ENCODE measurements at places on chromosomes 6 and 20.

DNA sequence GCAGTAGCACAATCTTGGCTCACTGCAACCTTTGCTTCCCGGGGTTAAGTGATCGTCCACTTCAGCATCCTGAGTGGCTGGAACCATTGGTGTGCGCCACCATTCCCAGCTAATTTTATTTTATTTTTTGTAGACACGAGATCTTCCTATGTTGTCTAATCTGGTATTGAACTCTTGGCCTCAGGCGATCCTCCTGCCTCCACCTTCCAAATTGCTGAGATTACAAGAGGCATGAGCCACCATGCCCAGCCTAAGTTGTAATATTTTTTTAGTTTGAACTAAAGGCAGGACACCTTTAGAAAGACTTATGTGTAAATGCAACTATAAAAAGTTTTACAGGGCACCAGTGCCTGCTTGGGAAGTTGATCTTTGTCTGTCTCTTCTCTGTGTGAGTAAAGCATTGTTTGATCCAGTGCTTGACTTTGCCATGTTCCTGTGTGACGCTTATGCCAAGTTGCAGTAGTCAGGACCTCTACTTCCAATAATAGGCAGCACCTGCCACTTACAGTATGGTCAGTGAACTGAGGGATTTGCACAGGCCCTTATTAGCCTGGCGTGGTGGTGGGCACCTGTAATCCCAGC lies 46.9 kb downstream of the JARID2 start:
- DNase-seq, result no peak

- DNase-seq, result no peak
Observed at GRCh38 chr20:10490257-10490656, 55.2 kb downstream of the SLX4IP start.

DNA sequence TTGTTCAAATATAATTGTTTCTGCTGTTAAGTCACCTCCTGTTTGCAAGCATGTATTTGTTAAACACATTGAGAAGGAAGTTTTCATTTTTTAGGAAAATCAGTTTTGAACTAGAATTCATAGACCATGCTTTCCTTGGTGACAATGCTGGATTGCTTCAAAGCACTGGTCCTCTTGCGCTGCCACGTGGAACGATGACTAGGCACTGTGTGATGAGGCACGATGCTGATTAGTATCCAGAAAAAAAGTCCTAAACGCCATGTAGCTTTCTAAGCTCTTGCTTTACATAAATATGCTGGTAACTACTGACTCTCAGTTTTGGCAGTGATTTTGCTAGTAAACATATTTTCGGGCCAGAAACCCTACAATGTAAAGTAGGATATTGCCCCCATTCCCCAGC lies 11.1 kb upstream of the EXOC2 start:
- no peak for DNase-seq

DNA sequence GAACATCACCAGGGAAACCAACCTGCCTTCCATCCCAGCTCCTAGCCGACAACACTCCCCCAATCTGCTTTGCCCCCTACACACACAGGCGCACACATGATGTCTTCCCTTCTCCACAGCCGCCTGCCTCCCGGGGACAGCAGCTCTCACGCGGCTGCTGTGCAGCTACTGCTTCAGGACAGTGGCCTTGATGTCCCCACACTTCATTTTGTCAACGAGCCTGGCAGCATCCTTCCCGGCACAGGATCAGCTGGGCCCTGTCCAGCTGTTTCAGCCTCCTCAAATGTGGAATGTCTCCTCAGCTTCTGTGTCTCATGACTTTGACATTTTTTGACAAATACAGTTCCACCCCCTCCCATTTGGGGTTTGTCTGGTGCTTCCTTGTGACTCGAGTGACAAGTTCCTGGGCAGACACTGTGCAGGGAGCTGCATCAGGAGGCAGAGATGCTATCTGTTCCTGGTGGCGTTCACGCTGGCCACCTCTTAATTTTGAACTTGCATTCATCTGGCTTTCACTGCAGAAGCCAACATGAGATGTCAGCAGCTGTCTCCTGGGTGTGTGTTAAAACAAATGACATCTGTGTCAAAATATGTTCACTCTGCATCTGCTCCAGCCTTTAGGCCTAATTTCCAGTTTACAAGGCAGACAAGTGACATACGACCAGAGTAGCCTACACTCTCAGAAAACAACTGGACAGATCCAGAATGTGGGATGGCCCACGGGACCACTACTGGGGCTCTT lies 57.2 kb downstream of the GINS1 start:
- no peak for DNase-seq

DNA sequence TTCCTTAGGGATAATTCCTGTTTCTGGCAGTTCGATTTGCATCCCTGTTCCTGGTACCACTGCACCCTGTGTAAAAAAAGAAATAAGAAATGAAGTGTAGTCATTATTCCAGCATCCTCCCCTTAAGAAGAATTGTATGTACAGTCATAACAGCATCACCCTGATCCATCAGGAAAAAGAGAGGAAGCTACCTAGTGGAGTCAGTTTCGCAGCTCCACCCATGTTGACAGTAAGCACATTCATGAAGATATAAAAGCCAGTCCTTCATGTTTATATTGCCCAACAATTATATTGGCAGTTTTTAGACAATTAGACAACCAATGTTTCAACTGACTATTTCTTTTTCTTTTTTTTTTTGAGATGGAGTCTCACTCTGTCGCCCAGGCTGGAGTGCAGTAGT lies 21.2 kb upstream of the HLA-G start:
- DNase-seq, result no peak

DNA sequence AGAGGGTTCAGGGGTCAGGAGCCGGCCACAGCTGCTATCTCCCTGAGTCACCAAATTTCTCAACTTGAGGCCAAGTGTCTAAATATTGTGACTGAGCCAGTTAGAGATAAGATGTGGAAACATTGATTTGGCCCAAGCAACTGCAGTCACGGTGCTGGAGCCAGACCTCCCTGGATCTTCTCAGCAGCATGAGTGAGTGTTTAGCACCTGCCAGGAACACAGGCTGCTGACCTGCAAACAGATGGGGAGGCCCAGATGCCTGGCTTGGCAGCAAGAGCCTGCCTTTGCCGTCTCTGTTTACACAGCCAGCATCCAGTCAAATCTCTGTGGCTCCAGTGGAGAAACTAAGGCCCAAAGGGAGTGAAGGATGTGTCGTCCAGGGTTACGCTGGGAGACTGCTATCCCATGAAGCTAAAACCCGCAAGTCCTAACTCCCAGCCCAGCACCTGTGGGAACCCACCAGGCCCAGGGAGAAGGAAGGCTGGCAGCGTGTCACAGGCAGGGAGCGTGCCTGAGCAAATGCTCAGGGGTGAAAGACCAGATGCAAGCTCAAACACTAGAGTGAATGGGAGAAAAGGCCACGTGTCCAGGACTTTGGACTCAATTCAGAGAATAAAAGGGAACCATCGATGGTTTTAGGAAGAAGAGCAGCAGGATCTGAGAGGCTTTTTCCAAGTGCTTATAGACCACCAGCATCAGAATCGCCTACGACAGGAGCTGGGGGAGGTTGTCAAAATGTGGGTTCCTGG lies 15.9 kb upstream of the PTGIS start:
- DNase-seq, result no peak

- no peak for DNase-seq
Observed at GRCh38 chr20:13862245-13862644, 77.4 kb downstream of the NDUFAF5 start.

- no peak for DNase-seq
Observed at GRCh38 chr6:73263570-73263909, 544 bp upstream of the KHDC1 start.

- peak; percentile 27 for DNase-seq
Observed at GRCh38 chr6:41967312-41968287, 26.0 kb upstream of the CCND3 start.

GRCh38 chr6:47490676-47491075 lies 13.1 kb downstream of the CD2AP start:
- DNase-seq, result no peak

DNA sequence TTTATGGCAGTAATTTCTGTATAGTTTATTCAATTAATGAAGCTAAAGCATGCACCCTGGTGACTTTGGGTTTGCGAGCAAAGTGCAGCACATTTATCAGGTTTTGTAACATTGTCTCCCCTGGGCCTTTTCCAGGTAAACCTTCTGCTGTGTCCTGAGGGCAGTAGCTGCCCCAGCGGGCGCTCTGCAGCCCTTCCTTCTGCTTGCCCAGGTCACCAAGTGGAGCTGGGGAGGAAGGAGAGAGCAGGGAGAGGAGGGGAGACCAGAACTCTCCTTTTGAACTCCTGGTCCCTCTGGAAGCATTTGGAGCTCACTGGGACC lies 145.6 kb downstream of the DLL1 start:
- no peak for DNase-seq

DNA sequence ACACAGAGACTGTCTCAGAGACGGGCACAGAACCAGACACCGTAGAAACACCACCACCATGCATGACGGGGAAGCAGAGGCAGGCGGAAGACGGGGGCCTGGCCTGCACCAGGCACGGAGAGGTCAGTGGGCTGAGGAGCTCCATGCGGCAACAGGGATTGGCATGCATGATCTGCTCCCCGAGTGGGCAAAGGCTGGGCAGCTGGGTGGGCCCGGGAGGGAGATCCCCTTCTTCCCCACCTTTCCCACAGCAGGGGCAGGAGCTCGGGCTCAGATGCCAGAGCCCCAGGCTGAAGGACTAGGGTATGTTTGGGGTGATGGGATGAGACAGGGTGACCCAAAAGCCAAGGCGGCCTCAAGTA lies 43.2 kb downstream of the RAB44 start:
- no peak for DNase-seq

- no peak for DNase-seq
Observed at GRCh38 chr20:53706008-53706465, 112.4 kb upstream of the ZNF217 start.

GRCh38 chr20:46573234-46573633 lies 22.8 kb upstream of the OCSTAMP start:
- no peak for DNase-seq

- no peak for DNase-seq
Observed at GRCh38 chr6:24257282-24257681, 100.6 kb downstream of the DCDC2 start.

DNA sequence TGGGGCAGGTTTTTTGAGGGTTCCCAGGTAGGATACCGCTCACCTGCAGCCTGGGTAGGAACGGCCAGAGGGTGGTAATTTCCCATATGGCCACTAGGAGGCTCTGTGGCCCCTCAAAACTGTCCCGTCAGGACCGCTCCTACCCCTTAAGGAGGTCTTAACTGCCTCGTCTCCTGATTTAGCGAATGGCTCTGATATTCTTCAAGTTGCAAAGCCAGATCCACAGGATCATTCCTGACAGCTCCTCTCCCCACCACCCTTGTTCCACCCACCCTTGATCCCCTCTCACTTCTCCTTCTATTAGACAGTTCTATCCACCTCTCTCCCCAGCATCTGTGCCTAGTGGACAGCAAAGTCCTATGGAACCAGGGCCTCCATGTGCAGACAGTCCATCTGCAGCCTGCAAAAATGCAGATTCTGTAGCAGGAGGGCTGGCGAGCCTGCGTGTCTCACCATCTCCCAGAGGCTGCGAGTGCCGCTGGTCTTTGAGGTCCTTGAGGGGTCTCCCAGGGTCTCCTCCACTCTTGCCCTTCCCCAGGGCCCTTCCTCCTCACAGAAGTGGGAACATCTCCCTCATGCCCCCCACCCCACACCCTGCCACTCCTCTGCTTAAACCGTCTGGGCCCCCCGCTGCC lies 34.3 kb upstream of the ZBP1 start:
- peak; percentile 67 for DNase-seq

GRCh38 chr6:67541586-67541985 lies 1093.5 kb upstream of the ADGRB3 start:
- DNase-seq, result no peak

All from activated T-cell treated with anti-CD3 and anti-CD28 coated beads, Interleukin-2, amount 50 U/mL, for 48 hours (primary cell).